Smooth muscle cell of the brain vasculature (primary cell): ENCODE measurements at places on chromosomes 7 and 10.

GRCh38 chr10:105844676-105845570, 1203.8 kb downstream of the SORCS3 start:
- no peak for DNase-seq

DNA sequence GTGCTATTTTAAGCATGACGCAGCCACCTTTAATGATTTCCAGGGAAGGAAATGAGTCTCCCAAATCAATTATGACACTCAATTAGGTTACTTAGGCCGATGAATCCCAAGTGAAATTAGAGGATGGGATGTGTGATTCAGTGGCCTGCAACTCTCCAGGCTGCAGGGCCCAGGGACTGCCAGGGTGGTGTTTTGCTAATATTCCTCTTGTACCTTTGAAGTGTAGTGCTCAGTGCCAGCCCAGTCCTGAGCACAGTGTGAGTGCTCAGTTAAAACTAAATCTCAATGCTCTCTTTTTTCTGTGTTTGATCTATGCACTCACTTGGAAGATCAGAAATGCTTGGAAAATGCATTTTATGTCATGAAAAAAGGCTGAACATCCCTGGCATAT, 51.6 kb downstream of the SEM1 start:
- no peak for DNase-seq

GRCh38 chr10:75102830-75103673, 8.4 kb upstream of the SAMD8 start:
- no peak for DNase-seq

DNA sequence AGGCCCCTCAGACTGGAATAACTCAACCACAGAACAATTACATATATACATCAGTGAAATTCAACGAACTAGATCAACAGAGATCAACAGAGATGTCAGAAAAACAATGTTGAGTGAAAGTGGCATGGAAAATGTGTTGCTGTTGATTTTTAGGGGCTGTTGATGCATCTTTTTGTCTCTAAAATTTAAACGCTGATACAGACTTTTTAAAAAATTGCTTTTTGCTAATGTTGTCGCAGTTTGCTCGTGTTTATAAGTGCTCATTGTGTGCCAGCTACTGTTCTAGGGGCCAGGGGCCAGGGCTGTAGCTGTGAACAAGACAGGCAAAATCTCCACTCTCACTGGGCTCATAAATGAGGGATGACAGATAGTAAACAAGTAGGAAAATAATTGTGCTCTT, 18.3 kb downstream of the TMEM248 start:
- no peak for DNase-seq

DNA sequence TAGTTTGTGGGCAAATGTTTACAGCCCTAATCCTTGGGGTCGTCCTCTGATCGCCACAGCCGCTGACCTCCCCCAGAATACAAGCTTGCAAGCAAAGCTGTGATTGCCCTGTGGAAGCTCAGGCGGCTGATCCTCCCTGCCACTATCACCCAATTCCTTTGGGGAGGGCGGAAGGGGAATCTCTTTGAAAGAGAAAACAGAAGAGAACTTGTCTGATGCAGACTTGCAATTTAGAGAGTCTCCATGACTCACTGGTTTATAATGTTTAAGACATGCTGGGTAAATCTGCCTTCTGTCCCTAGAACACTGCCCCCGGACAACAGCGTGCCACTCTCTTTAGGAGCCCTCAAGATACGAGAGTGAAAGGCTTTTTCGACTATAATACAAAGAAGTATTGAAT, 75.5 kb downstream of the NRP1 start:
- no peak for DNase-seq

DNA sequence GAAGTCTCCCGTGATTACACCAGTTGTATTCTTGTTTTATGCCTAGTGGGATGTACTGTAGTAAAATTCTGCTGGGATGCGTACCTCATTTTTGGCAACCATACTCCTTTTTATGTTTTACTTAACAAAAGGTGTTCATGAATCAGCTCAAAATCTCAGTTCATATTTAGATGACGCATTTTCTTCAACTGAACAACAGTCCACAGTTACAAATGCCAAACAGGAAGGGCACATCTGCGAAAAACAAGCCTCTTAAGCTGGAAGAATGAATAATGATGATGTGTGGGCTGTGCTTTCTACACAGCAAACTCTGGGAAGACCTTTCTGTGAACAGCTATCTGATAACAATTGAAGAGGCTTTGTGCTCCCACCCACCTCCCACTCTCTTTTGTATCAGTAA, 68.4 kb upstream of the NRBF2 start:
- no peak for DNase-seq

DNA sequence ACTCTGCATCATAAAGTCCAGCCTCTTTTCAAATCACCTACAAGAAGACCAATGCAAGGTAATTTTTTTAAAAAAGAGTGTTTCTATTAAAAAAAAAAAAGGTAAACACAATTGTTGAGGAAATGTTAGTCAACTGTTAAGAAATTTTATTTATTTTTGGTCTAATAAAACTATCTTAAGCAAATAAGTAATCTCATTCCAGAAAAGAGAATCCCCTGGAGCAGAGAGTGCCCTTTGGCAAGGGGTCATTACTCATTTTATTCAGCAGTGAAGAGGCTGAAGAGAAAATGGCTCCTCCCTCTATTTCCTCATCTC, 63.4 kb upstream of the GSDME start:
- DNase-seq = no peak

DNA sequence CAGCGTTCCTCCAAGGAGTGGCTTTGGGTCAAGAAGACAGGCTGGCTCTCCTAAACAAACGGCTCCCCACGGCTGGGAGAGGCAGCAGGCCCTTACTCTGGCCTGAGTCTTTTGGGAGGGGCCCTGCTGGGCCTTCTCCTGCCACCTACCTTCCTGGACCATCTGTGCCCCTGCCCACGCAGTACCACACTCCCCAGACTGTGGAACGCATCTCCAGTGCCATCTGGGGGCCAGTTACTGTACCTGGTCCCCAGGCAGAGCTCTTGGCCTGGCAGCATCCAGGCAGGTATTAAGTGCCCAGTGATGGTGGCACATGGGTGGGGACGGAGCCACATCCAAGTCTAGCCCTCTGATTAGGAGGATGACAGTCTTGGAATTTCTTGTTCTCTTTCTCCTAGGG, 14.4 kb downstream of the ALKBH4 start:
- no peak for DNase-seq
